A673 (cell line): ENCODE measurements at places on chromosomes 12 and 14.

DNA sequence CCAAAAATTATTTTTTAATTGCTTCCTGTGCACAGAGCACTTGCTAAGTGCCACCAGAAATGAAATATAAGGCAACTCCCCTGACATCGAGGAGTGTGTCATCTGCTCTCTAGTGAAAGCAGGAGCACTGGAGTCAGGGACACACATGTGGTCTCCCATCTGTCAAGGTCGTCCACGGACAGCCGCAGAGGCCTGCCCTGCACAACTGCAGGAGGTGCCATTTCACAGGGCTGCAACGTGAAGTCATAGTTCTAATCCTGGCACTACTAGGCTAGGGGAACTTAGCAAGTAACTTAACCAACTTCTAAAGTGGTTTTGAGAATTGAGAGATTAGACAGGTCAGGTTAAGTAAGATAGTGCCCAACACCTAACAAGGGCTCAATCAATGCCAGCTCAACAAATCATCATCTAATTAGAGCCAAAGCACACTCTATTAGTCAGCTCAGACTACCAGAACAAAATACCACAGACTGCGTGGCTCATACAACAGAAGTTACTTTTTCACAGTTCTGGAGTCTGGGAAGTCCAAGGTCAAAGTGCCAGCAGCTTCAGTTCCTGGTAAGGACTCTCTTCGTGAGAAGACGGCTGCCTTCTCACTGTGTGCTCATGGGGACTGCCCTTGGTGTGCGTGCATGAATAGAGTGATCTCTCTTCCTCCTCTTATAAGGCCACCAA lies 30.7 kb downstream of the FOXN3 start:
- DNase-seq, result no peak

DNA sequence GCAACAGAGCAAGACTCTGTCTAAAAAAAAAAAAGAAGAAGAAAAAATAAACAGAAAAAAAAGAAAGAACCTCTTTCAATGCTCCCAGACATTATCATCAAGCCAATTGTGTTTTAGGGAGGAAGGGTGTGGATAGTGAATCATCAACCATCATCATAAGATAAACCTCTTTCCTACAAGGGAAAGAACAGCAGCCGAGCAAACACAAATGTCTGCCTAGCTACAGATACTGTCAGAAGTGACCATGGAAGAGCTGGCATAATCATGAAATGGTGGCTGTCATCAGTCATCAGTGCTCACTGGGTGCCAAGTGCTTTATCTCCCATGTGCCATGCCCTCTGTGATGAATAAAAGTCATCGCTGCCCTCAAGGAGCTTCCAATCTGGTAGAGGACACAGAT lies 46.6 kb downstream of the SLC17A8 start:
- DNase-seq, result no peak

GRCh38 chr12:13571035-13571434 lies 374.5 kb downstream of the EMP1 start:
- no peak for DNase-seq

GRCh38 chr12:106113824-106114446 lies 24.8 kb downstream of the NUAK1 start:
- DNase-seq, result no peak

GRCh38 chr12:124681779-124682391 lies 114.5 kb upstream of the NCOR2 start:
- no peak for DNase-seq

DNA sequence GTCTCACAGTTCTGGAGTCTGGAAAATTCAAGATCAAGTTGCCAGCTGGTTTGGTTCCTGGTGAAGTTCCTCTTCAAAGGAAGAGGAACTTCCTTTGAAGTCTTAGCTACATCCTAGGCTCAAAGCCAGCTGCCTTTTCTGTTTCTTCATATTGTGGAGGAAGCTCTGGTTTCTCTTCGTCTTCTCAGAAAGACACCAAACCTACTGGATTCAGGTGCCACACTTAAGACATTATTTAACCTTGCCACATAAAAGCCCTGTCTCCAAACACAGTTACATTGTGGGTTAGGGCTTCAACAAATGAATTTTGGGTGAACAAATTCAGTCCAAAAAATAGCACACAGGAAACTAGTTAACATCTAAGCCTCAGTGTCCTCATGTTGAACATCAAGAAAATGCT lies 1019.8 kb downstream of the GALC start:
- no peak for DNase-seq

DNA sequence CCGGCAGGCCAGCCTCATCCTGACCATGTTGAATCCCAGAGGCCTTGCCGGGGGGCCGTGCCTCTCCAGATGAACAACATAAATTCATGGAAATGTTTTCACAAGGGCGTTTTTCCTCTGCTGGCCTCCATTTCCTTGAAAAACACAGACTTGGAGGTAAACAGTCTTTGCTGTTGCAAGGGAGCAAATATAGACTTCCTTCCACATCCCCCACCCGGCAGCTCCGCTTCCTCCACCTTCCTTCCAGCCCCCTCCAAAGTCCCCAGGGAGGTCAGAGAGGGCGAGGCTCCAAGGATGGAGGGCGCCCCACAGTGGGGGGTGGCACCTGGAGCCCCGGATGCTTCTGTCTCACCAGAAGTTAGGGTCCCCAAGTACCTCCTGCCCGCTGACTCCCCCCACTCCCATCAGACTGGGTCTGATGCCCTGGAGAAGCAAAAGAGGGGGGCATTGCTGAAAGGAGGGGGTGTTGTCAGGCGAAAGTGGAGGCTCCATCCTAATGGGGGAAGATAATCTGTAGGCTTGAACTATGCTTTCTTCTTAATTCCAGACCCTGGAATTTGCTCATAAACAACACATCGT lies 31.1 kb downstream of the CALM1 start:
- DNase-seq, result no peak

- DNase-seq, result no peak
These were observed 339.7 kb upstream of the FLRT2 start for GRCh38 chr14:85190251-85190650.

GRCh38 chr12:88753066-88753465 lies 172.8 kb upstream of the KITLG start:
- no peak for DNase-seq

DNA sequence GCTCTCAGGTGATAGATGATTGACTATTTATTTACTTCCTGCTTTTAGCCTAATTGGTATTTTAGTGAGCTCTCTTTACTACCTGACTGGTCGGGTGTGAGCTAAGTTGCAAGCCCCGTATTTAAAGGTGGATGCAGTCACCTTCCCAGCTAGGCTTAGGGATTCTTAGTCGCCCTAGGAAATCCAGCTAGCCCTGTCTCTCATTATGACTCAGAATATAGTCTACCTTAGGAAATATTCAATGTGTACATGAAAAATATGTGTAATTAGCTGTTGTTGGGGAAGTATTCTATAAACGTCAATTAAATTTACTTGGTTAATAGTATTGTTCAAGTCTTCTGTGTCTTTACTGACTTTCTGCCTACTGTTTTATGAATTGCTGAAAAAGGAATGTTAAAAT lies 306.9 kb upstream of the DIO2 start:
- DNase-seq, result no peak

DNA sequence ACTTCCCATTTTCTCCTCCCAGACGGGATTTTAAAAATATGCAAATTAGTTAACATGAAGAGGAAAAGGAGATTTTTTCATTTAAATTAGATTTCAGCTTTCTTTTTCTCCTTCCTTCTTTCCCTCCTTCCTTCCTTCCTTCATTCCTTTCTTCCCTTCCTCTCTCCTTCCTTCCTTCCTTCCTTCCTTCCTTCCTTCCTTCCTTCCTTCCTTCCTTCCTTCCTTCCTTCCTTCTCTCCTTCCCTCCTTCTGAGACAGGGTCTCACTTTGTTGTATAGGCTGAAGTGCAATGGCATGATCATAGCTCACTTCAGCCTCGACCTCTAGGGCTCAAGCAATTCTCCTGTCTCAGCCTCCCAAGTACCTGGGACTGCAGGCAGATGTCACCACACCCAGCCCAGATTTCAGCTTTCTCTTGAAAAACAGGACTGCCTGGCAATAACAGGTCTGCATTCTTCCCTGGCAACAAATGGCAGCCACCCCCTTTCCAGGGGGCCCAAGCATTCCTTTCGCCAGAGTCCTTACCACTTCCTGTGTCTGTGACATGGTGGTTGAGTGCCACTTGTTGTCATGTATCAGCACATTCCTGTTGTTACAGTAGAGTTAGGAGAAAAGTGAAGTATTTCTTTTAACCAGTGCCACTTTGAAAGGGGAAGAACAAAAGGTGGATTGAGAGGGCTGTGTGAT lies 119.1 kb downstream of the PTPN11 start:
- peak; percentile 84 for DNase-seq

DNA sequence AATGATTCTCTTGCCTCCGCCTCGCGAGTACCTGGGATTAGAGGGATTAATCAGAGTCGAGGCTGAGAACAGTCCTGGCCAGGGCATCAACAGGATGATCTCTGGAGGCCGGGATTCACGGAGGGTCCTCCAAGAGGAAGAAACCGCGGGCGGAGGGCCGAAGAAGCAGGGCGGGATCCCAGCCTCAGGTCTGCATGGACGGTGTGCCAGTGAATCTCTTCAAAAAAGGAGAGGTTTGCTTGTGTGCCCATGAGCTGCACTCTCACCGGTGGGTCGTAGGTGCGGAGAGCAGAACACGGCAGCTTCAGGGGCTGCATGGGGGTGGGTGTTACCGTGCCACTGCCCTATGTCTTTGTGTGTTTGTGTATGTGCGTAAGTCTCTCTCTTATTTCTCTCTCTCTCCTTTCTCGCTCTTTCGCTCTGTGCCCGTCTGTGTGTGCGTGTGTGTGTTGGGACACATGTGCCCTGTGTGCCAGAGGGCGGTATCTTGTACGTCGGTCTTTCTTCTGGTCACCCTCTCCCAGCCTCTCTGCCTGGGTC lies 768.2 kb upstream of the ALG10B start:
- DNase-seq, result no peak

GRCh38 chr12:68648179-68648578 lies 37.5 kb downstream of the RAP1B start:
- no peak for DNase-seq

DNA sequence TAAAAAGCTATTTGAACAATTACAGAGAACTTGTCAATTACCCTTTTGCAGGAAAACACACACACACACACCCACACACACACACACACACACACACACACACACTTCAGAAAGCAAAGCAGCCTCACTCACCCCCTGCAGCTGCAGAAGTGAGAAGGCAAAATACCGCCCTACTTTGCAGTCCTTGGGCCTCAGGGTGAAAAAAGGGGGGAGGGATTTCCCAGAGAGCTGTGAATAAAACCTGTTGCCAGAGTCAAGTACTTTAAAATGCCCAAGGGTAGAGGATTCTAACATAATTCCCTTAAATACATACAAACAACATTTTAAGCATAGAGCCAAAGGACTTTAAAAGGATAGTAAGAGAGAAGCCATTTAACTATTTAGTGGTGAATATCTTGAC lies 285.9 kb downstream of the MDGA2 start:
- DNase-seq, result no peak

DNA sequence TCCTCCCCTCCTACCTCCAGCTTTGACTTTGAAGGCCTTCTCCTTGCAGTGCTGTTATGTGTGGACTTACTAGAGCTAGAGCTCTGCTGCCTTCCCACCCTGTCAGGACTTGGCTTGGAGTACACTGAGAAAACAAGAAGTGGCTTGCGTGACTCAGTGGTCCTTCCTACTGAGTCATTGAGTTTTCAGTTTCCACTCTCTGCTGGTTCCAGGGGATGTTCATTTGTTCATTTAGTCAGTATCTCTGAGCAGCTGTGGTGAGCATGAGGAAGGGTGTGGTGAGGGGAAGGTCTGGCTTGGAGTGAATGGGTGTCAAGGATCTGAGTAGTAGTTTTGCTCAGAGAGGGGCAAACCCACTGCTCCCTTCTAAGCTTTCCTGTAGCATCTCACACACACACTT lies 17.2 kb upstream of the ELK3 start:
- DNase-seq, result no peak

DNA sequence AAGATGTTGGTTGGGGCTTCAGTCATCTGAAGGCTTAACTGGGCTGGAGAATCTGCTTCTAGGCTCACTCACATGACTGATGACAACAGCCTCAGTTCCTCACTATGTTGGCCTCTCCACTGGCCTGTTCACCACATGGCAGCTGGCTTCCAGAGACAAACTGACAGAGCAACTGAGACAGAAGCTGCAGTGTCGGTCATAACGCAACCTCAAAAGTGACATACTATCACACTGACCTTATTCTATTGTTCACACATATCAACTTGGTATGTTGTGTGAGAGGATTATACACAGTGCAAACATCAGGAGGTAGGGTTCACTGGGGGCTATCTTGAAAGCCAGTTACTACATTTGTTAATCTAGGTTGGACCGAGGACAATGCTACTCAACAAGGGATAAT lies 92.9 kb downstream of the PAWR start:
- DNase-seq, result no peak

DNA sequence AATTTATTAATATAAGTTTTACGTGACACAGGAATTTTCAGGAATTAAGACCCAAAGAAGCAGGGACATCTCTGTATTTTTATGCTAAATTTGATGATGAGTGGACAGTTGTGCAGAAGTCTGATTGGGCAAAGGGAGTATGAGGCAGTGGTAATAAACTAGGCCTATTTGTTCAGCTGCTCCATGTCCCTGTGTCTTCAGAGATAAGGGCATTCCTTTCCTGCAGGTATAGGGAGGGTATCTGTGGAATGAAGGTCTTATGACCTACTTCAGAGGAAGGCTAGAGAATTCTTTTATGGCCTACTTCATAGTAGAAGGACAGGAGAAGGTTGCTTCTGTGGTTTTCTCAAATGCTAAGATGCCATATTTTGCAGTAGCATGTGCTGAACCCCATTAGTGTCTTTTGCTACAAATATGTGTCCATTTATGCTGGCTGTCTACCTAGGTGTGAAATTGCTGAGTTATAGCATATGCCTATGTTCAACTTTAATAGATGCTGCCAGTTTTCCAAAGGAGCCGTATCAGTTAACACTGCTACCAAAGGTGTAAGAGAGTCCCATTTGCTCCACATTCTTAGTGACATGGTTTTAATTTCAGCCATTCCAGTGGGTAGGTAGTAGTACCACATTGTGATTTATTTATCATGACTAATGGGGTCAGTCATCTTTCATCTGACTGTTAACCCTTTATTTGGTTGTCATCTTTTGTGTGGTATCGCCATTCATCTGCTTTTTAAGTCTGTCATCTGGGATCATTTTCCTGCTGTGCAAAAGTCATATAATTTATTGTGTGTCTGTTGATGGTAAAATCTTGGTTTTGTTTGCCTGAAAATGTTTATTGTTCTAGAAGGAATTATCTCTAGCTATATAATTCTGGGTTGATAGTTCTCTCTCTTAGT lies 410.7 kb upstream of the RGS6 start:
- DNase-seq, result no peak

DNA sequence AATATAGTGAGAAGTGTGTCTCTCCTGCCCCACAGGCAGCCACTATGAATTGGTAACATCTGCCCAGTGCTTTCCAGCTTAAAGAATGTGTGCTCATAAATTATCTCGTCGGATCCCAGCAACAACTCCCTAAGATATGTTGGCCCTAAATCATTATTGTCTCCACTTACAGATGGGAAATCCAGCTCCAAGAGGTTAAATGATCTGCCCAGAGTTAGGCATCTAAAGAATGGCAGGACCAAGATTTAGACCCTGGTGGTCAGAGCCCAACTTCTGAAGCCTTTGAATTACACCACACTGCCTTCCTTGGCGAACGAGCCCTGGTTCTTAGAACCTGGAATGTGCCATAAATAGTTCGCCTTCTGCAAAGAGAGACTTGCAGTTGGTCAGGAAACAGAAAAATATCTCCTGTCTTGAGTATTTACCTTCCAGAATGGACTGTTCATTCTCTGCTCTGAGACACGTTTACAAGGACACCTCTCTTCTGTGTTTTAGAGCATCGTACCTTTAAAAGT lies 20.1 kb upstream of the PLEK2 start:
- no peak for DNase-seq

GRCh38 chr14:43243168-43243567 lies 1263.9 kb downstream of the FSCB start:
- no peak for DNase-seq

- no peak for DNase-seq
These were observed 159.5 kb downstream of the VRK1 start for GRCh38 chr14:96956464-96957239.

- peak; percentile 24 for DNase-seq
These were observed 308.0 kb downstream of the ITPR2 start for GRCh38 chr12:26524862-26525465.
